ENCODE measurements at places on chromosomes 5 and 9.

- peak; percentile 36 for DNase-seq
Observed at GRCh38 chr5:79305706-79306105, 69.8 kb downstream of the JMY start.

DNA sequence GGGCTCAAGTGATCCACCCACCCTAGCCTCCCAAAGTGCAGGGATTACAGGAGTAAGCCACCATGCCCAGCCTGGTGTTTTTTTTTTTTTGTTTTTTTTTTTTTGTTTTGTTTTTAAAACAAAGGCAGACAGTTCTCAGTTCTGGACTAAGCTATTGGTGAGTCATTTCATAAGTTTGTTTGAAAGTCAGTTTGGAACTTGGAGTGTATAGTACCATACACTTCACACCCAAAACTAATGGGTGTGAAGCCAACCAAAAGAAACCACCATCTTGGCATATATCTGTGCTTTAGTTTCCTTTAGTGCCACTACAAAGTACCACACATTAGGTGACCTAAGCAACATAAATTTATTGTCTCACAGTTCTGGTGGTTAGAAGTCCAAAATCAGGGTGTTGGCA is 13.4 kb downstream of the MAST4 start:
- no peak for DNase-seq

DNA sequence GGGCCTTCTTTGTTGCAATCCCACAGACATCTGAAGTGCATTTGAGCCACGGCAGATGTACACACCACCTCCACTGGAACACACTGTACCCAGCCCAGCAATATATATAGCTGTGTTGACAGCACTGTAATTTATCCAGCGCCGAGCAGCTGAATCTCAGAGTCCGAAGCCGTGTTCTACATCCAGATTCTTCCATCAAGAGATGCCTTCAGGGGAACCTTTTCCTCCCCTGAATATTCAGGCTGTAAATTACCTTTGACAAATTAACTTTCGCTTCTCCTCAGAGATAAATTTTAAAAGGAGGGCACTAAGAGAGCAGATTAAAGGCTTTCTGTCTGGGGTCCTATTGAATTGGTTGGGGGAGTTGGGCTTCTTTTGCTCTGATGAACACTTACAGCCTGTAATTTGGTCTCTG is 76.4 kb downstream of the ROR2 start:
- DNase-seq = no peak

- DNase-seq = peak; percentile 29
Observed at GRCh38 chr5:39624268-39624886, 199.6 kb upstream of the DAB2 start.

GRCh38 chr5:73826301-73827105 is 200.5 kb downstream of the ARHGEF28 start:
- DNase-seq = peak; percentile 91

GRCh38 chr5:139752506-139753473 is 42.8 kb upstream of the PSD2 start:
- no peak for DNase-seq

GRCh38 chr5:67115246-67115645 is 81.4 kb downstream of the CD180 start:
- DNase-seq = no peak

DNA sequence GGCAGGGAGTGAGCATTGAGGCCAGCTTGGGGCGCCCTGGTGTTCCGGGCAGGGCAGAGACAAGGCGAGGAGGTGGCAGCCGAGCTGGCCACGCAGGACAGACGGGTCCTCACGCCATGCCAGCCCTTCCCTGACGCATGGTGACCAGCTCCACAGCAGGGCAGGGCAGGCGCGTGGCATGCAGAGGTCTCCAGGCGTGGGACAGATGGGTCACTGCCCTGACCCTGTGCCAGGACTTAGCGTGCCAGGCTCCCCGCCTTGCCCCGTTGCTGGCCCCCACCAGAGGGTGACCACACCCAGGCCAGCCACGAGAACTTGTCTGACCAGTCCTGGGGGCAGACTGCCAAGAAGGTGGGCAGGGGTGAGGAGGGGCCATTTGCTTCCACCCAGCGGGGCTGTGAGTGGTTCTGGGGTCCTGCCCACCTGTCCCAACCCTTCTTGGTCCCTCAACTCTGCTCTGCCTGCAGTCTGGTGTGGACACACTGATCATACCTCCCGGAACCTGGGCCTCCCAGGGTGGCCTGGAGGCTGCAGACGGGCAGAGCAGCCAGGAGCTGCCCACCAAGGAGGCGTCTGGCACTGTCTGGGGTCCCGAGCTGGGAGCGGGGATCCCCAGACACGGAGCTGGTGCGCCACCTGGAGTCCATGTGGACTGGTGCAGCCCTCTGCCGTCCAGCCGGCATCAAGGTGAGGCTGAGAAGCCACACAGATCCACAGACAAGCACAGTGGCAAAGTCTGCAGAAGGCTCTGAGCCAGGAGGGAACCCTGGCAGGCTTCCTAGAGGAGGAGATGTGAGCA is at the start of gene RNF224:
Gene RNF224, plus strand, starts transcription at position 449 of the 799 bp plus-strand sequence. CDS start 834 bp downstream, outside the sequence.
- DNase-seq = peak; percentile 88

- peak; percentile 66 for DNase-seq
Observed at GRCh38 chr5:103510851-103511553, 51.6 kb downstream of the NUDT12 start.

GRCh38 chr9:116250891-116251290 is 97.3 kb downstream of the PAPPA start:
- DNase-seq = peak; percentile 54

GRCh38 chr9:85268131-85268530 is 473.6 kb downstream of the AGTPBP1 start:
- DNase-seq = no peak

DNA sequence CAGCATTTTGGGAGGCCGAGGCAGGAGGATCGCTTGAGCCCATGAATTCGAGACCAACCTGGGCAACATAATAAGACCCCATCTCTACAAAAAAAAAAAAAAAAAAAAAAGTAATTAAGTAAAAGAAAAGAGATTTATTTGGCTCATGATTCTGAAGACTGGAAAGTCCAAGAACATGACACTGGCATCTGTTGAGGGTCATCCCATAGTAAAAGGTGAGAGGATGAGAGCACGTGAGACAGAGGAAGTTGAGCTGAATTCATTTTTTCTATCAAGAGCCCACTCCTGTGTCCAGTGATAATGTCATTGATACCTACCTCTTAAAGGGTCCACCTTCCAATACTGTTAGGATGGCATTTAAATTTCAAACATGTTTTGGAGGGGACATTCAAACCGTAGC is 19.8 kb downstream of the CREBRF start:
- no peak for DNase-seq

- DNase-seq = no peak
Observed at GRCh38 chr5:88713818-88714217, 169.2 kb downstream of the MEF2C start.

DNA sequence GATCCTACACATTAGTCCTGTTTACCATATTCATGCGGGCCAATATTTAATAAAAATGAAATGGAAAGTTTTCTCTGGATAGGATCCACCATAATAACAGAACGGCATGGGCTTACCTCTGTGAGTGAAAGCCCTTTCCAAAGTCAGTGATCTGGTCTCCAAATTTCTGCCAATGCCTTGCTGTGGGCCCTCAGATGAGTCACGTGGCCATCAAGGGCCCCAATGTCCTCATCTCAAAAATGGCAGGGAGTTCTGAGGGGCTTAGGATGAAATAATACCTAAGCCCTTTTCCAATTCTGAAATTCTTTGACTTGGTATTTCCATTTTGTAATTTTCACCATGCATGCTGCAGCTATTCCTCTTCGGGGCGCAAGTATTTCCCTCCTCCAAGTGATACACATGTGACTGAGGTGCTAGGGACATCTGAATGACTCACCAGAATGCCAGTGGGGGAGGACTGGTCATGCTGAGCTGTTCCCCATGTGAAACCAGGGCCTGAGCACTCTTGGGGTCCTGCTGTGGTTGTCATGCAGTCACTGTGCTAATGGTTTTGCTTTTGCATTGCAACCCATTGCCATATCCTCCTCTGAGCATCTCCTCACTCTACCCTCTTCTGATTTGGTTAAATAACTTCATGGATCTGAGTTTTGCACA is 35.0 kb downstream of the ITK start:
- DNase-seq = no peak

GRCh38 chr5:128826275-128826674 is 139.0 kb upstream of the SLC27A6 start:
- DNase-seq = no peak

DNA sequence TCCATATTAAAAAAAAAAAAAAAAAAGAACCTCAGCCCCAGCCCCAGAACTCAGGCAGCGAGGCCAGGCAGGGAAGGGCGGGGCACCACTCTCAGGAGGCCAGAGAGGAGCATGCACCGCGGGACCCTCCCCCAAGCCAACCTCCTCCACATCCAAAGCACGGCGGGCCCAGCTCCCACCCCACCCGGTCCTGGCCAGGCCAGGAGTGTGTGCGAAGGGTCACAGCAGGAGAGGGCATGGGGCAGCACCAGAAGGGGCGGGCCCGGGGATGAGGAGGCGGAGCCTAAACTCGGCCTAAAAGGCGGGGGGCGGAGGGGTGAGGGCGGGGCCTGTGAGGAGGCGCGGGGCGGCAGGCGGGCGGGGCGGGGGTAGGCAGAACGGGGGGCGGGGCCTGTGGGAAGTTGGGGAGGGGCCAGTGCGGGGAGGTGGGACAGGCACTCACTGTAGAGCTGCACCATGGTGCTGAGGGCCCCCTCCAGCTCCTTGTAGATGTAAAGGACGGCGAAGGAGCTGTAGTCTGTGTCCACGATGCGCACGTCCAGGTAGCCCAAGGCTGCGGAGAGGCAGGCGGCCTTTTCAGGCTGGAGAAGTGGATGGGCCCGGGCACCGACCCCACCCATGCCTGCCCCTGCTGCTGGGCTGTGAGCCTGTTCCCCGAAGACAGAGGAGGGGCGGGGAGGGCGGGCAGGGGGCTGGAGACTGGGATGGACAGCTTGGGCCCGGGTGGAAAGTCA is 1.2 kb downstream of the LCN15 start:
- peak; percentile 35 for DNase-seq

GRCh38 chr5:143316337-143316736 is 87.1 kb downstream of the NR3C1 start:
- DNase-seq = no peak

GRCh38 chr5:114391321-114391720 is 29.5 kb downstream of the KCNN2 start:
- peak; percentile 43 for DNase-seq

GRCh38 chr5:123701511-123702200 is 189.7 kb downstream of the CSNK1G3 start:
- DNase-seq = no peak

GRCh38 chr5:28707706-28708105 is 1669.3 kb upstream of the CDH9 start:
- peak; percentile 14 for DNase-seq

Data from adipocyte (in vitro differentiated cells).